ENCODE measurements at places on chromosomes 7 and 10. TPM values are rescaled to one million over a fixed set of nuclear protein-coding genes. Genes with fewer than 3 reads are reported as not detected.

GRCh38 chr10:110724937-110725336 lies 80.8 kb downstream of the RBM20 start:
- no peak for DNase-seq

Gene PON1
- total RNA-seq, result not detected

Gene KIF5B
- total RNA-seq, result 76.2 TPM

Gene MEIG1
- 0.91 TPM for total RNA-seq

Gene AGAP5
- total RNA-seq, result 9.8 TPM

DNA sequence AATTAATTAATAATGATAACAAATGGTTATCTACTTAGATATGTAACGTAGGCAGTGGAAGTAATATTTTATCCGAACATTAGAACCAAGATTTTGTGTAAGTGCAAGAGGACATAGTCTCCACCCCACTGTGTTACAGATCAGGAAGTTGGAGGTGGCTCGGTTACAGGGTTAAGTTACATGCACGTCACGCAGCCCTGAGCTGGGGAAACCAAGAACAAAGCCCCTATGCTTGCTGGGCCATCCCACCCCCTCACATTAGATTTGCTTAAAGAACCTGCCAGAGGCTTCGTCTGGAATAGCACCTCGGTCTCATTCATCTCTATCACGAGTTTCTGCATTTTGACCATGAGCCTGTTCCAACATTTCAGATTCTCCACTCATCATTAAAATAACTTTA lies 214.1 kb downstream of the ADARB2 start:
- no peak for DNase-seq

Gene SLC18A3
- not detected for total RNA-seq

GRCh38 chr10:23568996-23569395 lies 130.1 kb downstream of the OTUD1 start:
- DNase-seq, result no peak

DNA sequence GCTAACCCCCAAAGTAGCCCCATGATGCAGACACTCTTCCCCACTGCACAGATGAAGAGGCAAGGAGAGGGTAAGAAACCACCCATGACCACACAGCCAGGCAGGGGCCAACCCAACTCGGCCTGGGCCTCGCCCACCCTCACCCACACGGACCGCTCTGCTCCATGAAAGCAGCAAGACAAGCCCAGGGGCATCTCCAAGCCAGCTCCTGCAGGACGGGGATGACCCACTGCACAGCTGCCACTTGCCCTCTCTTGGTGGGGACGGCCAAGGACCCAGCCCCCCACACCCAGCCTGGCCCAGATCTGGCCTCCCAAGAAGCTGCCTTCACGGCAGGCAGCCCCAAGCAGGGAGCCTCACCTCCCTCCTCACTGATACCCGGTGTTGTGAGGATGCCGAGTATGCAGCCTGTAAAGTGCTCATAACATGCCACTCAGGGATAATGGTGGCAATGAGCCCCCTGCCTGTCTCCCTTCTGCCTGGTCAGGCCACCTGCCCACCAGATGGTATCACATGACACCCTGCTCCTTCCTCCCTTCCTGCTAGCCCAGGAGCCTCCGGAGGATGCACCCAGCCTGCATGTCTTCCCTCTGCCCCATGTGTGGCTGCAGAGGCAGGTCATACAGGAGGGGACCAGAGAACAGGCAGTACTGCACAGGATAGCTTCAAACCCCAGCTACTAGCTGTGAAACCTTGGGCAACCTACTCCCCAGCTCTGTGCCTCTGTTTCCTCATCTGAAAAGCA lies 23.3 kb downstream of the OGDHL start:
- DNase-seq, result no peak

- no peak for DNase-seq
These were observed 517.0 kb downstream of the INHBA start for GRCh38 chr7:41185851-41186250.

Gene SPDYE16
- not detected for total RNA-seq

Gene MLXIPL
- total RNA-seq, result not detected

GRCh38 chr10:806451-807162 lies 117.1 kb upstream of the DIP2C start:
- no peak for DNase-seq

Gene PSMA2
- total RNA-seq, result 135 TPM

Gene EPHB6
- total RNA-seq, result 5.1 TPM

- no peak for DNase-seq
These were observed 83.6 kb downstream of the PPP1R3C start for GRCh38 chr10:91549262-91549661.

GRCh38 chr10:992871-993270 lies 4.6 kb downstream of the GTPBP4 start:
- DNase-seq, result no peak

GRCh38 chr7:2008101-2008935 lies 224.4 kb downstream of the MAD1L1 start:
- DNase-seq, result no peak

- no peak for DNase-seq
These were observed 29.2 kb downstream of the PRSS58 start for GRCh38 chr7:142228537-142229104.

DNA sequence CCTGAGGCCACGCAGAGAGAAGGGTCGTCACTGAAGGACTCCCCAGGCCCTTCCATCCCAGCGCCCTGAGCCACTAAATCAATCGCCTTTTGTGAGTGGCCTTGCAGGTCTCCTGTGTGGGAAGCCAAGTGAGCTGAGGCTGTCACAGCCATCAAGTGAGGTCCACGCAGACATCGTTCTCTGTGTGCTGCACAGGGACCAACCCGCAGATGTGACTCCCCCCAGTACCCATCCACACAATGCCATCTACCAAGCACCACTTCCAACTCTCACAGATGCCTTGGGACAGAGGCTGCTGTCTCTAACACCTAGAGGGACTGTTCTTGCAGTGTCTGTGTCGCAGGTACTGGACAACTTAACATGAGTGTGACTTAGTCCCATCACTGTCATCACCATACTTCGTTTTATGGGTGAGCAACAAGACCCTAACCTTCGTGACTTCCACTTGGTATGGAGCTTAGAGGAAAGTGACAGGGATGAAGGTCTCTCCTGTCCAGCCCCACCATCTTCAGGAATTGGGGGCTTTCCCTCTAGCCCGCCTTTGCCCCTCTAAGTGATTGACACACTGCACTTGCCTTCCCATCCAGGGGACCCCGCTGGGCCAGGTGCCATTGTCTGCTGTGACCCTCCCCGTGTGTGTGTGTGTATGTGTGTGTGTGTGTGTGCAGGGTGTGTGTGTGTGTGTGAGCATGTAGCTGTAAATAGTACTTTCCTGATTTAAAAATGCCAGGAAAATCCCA lies 51.4 kb upstream of the TMEM72 start:
- DNase-seq, result no peak

Gene BEND7
- total RNA-seq, result not detected

Gene CXCL12
- total RNA-seq, result not detected

GRCh38 chr10:27628621-27629020 lies 117.0 kb downstream of the MKX start:
- no peak for DNase-seq

DNA sequence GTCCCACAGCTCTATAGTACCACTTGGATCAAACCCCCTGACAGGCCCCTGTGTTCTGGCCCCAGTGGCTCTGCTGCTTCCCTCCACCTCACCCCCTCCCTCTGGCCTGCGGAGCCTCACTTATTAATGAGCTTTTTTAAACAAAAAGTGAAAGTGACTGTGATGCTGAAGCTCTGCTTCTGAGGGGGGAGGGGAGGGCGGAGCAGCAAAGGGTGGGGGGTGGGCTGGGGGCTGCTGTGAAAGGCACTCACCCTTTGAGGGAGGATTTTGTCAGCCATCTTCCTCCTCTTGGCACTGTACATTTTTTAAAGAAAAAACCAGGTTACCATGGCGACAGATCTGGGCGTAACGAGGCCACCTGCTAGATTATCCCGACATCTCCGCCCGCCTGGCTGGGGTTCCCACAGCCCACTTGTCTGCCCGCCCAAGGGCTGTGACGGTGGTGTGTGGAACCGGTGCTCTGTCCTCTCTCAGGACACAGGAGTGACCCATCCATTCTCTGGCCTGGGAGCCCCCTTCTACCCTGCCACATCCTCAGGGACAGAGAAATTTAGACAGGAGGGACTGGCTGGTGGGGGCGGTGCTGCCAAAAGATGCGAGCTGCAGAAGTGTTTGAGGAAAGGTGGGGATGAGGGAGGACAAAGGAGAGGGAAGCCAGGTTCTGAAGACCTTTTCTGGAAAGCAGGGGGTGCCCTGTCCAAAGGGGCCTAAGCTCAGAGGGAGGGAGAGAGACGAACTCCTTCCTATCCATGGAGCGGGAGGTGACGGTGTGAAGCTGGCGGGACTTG lies 4.9 kb downstream of the SMARCD3 start:
- DNase-seq, result no peak

DNA sequence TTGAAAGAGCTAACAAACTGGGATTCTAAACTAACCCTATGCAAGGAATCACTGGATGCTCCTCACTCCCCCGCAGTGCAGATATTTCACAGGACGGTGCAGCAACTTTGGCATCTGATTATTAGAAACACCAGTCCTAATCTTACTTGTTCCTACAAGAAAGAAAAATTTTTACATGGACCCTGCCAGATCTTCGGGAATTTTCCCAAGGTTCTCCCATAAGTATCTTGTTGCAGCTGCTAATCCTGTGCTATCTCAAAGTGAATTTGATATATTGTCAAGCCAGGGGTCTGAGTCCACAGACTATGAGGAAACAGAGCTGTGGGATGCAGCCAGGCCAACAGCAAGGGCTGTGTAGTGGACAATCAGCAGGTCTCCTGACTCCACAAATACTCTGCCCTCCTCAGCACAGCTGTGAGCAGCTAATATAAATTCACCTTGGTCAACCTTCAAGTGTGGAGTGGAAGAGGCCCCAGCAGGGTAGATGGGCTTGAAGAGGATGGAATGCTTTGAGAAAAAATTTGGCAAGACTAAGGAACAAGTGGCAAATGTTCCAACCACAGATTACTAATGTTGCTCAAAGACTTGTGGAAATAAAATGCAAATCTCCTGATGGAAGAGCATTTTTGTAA lies 25.6 kb downstream of the VSTM4 start:
- DNase-seq, result no peak

DNA sequence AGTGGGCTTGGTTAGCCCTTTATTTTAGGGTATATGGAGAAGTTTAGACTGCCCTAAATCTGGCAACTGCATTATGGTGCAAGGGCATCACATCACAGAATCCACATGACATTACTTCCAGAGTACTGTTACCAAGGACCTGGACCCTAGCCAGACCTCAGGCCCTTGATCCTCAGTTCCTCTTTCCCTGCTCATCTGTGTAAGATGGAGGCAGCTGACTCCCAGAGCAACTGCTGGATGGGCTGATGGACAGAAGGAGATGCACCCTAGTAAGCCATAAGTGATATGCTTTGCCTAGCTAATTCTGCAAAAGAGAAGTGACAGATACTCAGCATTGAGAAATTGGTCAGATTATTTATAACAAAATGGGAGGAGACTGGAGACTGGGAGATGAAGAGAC lies 131.7 kb downstream of the DYNC1I1 start:
- no peak for DNase-seq

GRCh38 chr10:69730251-69731156 lies 71.2 kb upstream of the COL13A1 start:
- DNase-seq, result no peak

- DNase-seq, result peak; percentile 49
These were observed 2.4 kb upstream of the CNOT4 start for GRCh38 chr7:135512135-135512887.

Gene SEMA3D
- total RNA-seq, result not detected

DNA sequence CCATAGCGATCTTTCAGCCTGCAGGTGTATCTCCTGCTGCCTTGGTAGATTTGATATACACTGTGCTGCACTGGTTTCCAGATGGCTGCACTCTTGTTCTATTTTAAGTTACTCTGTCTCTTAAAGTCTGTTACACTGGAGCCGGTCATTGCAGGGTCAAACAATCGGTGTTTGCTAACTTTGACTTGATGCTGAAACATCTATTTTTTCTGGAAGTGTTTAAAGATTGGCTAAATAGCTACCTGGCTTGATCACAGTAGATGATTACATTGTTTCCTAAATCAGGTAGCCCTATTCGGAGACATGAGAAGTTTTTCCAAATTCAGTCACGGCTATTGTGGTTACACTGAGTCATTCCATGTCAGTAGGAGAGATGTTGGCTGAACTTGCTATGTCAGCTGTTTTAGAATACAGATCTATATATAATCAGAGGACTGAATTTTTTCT lies 574.8 kb downstream of the ETV1 start:
- DNase-seq, result no peak

DNA sequence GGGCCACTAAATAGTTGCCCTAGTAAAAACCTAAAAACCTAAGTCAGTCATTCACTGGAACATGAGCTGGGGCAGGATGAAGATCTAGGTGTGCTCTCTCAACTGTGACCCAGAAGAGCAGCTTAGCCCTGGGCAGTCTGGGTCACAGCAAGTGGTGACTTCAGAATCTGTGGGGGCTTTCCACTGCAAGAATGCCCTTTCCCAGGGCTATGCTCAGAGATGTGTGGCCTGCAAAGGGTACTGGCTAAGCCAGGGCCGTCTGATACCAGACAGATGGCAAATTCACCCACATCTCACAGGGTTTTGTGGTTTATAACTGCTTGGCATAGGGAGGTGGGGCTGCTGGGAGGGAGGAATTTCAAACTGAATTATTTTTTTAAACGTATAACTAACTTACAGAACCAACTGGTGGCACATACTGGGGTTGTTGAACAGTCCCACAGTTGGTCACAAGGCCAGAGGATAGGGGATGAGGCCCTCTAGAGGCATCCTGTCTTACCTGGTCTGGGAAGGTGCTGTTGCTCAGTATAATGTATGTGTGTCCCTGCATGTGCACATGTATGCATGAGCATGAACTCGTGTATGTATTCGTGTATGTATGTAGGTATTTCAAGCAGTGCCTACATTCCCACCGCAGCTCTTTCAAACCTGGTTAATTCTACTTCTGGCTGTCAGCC lies 63.2 kb downstream of the PRPF18 start:
- DNase-seq, result no peak

- no peak for DNase-seq
These were observed 355.8 kb downstream of the CCSER2 start for GRCh38 chr10:84683980-84684740.

GRCh38 chr7:117247809-117248208 lies 75.0 kb downstream of the WNT2 start:
- no peak for DNase-seq

GRCh38 chr10:103602028-103602851 lies 108.7 kb downstream of the NEURL1 start:
- no peak for DNase-seq

Gene PNLIPRP1
- not detected for total RNA-seq

DNA sequence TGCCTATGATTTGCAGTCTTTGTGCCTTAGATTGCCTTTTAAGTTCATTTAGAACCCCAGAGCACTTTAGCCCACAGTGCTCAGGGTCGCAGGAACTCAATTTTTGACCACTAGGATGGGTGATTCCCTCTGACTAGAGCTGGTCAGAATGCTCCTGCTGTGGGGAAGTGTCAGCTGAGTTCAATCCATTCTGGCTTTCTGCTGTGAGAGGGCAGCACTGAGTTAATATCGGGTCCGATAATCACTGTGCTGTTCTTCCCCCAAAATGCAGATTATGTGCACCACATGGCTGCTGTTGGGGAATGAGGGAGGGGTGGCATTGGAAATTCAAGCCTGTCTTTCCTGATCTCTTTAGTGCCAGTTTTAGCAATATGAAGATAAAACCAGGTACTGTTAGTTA lies 886.4 kb downstream of the DNAJB9 start:
- DNase-seq, result no peak

GRCh38 chr7:77910124-77910523 lies 111.6 kb downstream of the PHTF2 start:
- DNase-seq, result no peak

GRCh38 chr7:47211519-47211973 lies 370.4 kb downstream of the TNS3 start:
- no peak for DNase-seq
